ENCODE measurements at places on chromosomes 12 and 14.

- DNase-seq = no peak
Measured at GRCh38 chr12:42259699-42260098, 21.7 kb upstream of the YAF2 start.

DNA sequence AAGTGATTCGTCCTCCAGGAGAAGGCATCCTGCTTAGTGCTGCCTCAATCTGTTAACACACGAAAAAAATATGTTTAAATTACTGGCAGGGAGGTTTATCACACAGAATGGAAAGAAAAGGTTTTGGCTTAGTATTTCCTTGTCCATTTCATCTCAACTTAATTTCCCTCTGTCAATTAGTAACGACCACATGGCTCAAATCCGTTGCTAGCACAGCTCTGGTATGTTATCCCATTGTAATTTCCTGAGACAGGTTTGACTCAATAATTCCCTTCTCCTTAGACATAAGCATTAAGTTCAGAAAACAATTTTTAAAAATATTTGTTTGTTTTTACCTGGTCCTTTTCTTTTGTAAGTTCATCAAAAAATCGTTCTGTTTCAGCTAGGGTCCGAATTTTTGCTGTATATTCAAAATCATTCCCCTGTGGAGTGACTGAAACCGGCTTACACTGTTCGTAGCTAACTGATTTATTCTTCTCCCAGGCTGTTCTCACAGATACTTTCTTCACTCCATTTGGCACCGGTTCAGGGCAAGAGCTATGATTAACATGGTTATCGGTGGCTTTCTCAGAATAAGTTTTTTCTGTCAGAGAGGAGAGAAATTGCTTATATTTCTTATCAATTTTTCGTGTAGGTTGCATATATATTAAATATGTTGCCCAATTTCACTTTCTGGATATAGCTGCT lies 10.1 kb upstream of the PITPNM2 start:
- DNase-seq = no peak

GRCh38 chr14:60093606-60094005 lies 1.9 kb downstream of the PCNX4 start:
- no peak for DNase-seq

DNA sequence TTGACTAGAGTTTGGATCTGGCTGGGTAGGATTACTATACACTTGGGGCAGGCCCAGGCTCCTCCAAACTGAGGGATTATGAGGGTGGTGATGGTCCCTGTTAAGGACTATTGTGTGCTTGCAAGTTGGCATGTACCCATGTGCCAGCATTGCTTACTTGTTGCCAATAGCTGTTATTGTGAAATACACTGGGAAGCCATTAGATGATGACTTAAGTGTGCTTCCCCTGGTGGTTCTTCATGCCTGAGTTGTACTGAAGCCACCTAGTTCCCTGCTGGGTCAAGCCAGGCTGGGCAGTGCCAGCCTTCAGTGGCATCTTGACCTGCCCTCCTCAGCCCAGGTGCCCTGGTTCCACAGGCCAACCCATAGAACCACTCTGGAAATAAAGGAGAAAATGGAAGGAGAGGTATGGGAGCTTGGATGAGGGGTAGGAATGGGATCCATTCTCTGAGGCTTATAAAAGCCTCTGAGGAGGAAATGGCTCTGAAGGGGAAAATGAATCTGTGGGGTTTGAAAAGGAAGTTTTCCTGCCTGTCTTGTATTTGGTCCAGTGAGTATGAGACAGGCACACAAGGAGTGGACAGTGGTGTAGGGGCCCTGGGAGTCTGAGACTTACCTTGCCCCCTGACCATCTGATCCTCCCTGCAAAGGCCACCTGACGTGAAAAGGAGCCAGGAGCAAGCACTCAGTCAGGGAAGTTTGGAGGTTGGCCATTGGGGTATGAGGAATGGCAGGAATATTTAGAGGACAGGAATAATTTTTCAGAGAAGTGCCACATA lies 724 bp downstream of the LTB4R start:
- DNase-seq = no peak

DNA sequence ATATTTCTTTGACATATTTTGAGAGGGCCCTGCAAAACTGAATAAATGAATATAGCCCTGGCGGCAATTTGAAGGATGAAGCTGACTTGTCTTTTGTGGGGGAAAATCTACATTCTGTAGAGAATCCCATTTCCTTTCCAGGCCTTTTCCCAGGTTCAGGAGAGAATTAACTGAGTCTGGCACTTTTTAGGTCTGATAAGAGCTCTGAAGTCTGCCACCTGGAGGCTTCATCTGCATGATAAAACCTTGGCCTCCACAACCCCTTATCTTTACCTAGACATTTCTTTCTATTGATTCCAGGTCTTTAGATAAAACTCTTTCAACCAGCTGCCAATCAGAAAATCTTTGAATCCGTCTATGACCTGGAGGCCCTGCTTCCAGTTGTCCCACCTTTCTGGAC lies 299.4 kb downstream of the ETNK1 start:
- DNase-seq = no peak

- DNase-seq = no peak
Measured at GRCh38 chr12:59056966-59057365, 136.7 kb upstream of the LRIG3 start.
